ENCODE measurements at places on chromosomes 13 and 19.
A peak's percentile ranks its signal among the peaks of the same experiment; 100 is the strongest.

DNA sequence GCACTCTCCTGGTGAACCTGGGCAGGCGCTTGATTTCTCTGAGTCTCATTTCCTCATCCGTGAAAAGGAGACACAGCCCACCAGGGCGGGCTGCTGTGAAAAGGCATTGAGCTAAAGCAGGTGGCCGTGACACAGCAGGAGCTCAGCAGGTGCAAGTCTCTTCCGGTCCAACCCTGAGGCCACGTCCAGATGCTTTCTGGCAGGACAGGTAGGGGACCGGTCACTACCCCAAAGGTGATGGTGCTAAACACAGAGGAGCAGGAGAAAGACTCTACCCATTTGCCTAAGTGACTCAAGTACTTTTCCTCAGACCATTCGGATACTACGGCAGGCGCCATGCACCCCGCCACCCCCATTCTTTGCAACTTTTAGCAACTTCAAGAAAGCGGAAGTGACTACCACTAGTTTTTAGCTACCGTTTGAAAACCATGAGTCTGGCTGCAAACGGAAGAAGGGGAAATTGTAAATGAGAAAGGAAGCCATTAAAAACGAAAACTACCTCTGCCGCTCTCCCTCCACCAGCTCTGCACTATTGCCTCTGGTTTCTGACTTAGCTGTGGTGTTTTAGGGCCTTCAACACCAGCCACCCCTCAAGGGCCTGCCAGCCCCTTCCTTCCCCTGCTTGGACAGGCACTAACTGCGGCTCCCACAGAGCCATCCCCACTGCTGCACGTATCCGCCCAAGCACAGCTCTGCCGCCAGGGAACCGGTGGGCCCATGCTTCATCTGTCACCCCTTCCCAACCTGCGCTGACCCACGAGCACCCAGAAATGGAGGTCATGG lies 4.8 kb downstream of the PPP6R1 start:
- DNase-seq, result no peak

DNA sequence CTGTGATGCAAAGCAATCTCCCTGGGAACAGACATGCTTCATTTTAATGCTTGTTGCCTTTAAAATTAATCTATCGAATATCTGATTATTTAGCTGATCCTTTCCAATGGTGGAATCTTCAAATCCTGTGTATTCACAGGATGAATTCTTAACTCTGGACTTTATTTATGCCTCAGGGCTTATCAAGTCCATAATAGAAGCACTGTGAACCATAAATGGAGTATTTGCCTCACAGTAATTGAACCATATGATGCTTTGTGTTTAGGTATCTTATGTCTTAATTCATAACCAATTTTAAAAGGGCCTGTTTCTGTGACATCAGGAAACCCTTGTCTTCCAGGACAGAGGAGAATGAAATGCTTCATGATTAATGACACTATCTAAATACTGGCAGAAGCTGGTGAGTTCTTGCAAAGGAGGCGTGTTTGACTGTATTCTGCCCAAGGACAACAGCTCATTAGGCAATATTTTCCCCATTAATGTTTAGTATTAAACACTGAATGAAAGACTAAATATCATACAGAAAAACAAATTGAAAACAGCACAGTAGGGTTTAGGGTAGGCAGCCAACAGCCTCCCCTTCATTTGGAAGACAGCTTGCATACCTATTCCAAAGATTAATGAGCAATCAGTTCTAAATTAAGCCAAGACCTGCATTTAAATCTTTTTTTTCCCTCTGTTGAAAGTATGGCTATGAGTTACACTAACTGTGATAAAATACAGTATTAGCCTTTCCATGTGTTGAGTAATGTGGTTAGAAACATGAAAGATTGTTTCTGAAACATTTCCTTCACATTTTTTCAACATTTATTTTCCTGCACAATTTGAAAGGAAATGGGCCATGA lies 709.4 kb downstream of the PCDH9 start:
- DNase-seq, result no peak

GRCh38 chr19:1210227-1210538 lies 4.6 kb downstream of the STK11 start:
- DNase-seq, result no peak

GRCh38 chr19:55586976-55587668 lies 6.5 kb upstream of the ZNF579 start:
- DNase-seq, result peak; percentile 88

DNA sequence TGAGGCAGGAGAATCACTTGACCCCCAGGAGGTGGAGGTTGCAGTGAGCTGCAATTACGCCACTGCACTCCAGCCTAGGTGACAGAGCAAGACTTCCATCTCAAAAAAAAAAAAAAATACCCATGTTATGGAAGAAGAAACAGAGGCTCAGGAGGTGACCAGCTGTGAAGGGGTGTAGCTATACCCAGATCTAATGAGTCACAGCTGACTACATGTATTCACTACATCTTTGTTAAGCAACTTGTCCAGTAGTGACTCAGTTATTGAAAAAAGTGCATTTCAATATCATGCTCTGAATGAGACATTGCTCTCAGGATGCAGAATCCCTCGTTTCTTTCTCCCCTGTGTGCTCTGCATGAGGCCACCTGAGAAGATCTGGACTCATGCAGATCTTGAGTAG lies 16.1 kb upstream of the SPART start:
- DNase-seq, result no peak

- no peak for DNase-seq
These were observed 282.2 kb upstream of the SOX21 start for GRCh38 chr13:94994506-94994905.

DNA sequence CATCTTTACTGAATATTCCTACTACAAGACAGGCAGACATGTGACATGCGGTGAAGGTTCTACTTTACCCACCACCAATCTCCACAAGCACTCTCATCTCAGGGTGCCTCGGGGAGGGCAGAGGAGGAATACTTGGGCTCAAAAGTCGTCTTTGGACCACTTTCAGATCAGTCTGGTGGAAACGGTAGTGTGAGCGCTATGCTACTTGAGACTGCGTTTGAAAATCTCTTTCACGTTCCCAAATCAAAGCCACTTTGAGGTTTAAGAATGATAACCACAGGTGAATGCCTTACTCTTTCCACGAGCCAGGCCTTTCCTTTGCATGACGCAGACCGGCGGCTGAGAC lies 1.5 kb upstream of the SOX1 start:
- DNase-seq, result no peak

DNA sequence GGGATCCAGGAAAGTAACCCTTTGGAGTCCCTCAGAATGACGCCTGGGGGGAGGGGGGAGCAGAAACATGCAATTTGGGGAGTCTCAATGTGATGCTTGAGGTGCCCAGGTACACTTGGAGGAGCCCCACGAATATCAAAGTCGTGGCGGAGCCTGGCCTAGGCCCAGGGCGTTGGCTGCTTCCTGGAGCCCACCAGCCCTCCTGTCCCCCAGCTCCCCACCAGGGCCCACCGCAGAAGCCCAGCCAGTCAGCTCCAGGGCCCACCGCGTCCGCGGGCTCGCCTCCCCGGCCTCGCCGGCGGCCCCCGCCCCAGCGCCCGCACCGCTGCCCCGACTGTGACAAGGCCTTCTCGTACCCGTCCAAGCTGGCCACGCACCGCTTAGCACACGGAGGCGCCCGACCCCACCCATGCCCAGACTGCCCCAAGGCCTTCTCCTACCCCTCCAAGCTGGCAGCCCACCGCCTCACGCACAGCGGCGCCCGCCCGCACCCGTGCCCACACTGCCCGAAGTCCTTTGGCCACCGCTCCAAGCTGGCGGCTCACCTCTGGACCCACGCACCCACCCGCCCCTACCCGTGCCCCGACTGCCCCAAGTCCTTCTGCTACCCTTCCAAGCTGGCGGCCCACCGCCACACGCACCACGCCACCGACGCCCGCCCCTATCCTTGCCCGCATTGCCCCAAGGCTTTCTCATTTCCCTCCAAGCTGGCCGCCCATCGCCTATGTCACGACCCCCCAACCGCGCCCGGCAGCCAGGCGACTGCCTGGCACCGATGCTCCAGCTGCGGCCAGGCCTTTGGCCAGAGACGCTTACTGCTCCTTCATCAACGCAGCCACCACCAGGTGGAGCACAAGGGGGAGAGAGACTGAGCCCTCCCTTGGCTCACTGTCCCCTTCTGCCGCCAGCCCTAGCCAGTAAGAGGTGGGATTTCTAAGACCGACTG lies 2.1 kb downstream of the ZNF575 start:
- DNase-seq, result peak; percentile 63

DNA sequence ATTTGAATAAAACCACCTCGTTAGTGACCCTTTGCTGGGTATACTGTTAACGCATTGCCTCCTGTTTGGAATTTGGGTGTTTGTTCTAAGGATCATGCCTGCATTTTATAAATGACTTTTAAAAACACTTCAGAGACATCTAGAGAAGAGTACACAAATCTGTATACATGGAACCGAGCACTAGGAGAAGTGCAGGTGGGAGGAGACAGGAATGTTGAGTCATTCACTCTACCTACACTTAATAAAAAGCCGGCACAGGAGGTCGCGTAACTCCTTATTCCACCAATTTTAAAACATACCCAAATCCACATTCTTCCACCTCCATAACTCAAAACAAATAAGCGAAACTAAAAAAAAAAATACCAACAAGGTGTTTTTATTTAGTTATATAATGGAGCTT lies 48.6 kb downstream of the FGF9 start:
- no peak for DNase-seq

GRCh38 chr19:7191946-7192691 lies 102.1 kb downstream of the INSR start:
- DNase-seq, result no peak

DNA sequence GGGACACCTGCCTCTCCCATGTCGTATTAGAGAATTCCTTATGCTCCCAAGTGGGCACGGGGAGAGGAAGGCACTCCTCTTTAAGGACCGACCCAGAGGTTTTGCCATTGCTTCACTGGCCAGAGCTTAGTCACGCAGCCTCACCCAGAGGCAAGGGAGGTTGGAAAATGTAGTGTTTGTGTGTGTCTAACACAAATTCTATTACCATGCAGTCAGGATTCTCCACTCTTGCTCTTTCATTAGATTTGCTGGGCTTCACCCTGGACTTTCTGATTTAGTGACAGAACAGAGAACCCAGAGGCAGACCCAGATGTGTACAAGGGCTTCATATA lies 14.6 kb upstream of the NCCRP1 start:
- no peak for DNase-seq

GRCh38 chr13:52851137-52851962 lies 2.9 kb upstream of the PCDH8 start:
- DNase-seq, result peak; percentile 77

GRCh38 chr13:84686973-84687372 lies 804.7 kb upstream of the SLITRK1 start:
- no peak for DNase-seq

DNA sequence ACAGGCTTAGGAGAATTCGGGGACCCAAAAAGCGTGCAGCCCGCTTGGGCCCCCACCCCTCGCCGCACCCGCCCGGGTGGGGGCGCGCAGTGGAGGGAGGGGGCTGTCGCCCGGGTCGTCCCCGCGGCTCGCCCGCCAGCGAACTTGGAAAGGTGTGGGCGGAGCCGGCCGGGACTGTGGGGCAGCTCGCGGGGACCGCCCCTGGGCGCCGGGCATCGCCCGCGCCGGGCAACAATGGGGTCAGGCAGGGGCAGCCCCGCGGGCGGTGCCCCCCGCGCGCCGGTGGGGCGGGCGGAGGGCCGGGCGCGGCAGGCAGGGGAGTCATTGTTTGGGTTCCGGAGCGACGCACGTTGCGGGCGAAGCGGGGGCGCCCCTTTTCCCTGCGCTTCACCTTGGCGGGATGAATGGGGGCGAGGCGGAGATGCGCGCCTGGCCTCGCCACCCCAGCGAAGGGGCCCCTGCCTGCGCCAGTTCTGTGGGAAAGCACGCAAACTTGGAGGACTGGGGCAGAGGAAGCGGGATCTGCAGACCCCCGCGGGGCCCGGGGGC lies 647 bp upstream of the KLF12 start:
- peak; percentile 96 for DNase-seq

DNA sequence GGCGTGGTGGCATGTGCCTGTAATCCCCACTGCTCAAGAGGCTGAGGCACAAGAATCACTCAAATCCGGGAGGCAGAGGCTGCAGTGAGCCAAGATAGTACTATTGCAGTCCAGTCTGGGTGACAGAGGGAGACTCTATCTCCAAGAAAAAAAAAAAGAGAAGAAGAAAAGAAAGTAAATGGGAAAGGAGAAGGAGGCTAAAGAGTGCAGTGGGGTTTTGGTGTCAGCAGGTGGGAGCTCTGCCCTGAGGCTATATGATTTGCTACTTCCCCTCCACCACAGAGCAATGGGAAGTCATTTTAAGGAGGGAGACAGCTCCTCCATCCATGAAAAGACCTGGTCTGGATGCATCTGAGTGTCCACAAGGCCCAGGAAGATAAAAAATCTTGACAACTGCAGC lies 23.1 kb downstream of the UNC13A start:
- DNase-seq, result no peak

DNA sequence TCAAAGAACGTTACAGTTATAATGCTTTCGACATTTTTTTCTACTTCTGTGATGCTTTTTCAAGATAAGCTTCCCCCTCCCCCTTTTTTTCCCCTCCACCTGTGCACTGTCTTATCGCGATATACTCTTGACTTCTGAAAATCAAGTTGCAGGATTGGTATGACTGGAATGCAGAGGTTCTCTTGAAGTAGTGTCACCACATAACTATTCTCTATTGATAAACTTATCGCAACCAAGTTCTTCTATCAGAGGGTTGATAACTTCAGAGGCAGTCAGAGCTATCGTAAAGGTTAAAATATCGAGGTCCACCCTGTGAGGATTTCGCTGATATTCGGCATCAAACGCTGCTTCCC lies 820 bp downstream of the EID2 start:
- no peak for DNase-seq

- DNase-seq, result no peak
These were observed 1.1 kb downstream of the LYPD4 start for GRCh38 chr19:41843371-41843770.

DNA sequence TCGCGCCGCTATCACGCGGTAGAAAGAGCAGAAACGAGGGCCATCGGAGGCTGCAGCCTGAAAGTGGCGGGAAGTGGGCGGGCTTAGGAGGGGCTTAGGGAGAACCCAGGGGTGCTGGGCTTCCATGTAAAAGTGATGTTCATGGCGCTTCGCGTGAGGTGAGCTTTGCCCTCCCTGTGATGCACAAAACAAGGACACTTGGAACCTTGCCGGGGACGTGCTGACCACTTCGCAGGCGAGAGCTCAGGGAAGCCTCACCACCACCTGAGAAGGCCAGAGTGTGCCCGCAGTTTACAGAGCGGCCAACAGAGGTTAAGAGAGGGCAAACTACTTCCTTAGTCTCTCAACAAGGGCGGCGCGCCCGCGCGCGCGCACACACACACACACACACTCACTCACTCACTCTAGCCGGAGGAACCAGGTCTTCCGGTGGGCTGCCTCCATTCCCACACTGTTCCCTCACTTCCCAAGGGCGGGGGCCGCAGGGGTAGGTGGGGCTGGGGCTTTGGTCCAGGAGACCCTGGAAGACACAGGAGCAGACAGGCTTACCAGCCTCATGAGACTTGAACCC lies 651 bp downstream of the GAPDHS start:
- no peak for DNase-seq
